ENCODE measurements at places on chromosomes 6 and 20.

DNA sequence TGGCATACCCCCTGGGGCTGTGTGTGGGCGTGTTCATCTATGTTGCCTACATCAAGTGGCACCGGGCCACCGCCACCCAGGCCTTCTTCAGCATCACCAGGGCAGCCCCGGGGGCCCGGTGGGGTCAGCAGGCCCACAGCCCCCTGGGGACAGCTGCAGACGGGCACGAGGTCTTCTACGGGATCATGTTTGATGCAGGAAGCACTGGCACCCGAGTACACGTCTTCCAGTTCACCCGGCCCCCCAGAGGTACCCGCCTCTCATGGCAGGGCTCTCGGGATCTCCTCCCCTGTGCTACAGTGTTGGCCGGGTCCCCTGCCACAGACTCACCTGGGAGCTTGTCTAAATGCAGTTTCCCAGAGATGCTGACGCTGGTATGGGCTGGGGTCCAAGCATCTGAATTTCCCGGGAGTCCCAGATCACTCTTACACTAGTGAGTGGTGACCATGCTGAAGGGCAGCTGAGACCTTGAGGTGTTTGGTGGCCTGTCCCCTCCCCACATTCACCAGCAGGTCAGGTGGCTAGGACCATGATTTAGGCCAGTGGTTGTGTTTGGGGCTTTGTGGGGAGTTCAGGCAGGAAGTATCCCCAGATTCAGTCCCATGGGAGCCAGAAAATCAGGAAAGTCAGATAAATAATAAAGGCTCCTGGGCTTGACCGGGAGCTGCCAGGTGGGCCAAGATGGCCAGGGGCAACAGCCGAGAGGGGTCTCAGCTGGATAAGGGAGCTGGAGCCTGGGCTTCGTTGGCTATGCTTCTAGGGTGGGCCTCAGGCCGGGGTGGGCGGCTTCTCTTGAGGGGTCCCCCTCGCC, 11.8 kb downstream of the ENTPD6 start:
- DNase-seq, result no peak

DNA sequence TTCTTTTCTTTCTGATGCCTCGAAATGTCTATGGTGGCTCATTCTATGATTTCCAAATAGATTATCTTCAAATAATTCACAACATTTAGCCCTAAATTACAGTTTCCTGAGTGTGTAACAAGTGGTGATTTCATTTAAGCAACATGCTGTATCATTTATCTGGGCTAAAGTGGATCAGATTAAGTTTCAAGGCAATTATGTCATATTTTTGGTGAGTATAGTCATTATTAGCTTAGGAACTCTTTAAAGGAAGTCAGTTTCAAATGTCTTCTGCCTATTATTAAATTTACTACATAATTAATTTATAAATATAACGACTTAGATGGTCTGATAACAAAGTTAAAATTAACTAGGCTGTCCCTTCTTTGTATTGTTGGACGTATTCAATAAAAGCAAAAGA, 847.9 kb upstream of the FLRT3 start:
- DNase-seq, result no peak

- DNase-seq, result no peak
These were observed 18.7 kb upstream of the HDAC2 start for GRCh38 chr6:113989675-113990074.

DNA sequence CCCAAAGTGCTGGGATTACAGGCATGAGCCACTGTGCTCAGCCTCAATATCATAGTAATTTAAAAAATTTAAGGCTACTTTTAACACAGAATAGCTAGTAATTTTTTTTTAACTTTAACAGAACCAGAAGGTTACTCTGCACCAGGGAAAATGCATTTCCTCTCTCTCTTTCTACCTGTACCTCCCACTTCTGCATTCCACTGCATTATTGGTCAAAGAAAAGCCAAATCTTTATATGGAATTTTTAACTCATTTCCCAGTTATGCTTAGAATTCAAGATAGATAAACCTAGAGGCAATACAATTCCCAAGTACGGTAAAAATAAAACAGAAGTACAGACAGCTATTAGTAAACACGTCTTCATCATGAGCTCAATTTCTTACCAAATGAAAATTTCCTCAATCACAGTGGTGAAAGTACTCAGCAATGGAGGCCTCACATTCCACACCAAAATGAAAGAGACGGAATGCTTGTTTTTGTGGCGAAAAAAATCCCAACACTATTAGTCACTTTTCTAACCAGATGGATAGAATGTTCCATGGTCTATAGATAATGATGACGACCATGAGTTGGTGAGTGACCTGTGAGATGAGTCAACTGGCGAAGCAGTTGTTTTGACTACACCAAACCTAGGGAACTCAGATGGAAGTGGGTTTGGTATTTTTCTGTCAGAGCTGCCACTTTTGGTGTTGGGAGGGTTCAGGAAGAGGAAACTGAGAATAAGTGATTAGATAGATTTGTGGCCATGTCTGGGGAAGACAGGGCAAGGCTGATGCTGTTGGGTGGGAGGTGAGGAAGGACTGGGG, 104.7 kb upstream of the SGK1 start:
- no peak for DNase-seq

DNA sequence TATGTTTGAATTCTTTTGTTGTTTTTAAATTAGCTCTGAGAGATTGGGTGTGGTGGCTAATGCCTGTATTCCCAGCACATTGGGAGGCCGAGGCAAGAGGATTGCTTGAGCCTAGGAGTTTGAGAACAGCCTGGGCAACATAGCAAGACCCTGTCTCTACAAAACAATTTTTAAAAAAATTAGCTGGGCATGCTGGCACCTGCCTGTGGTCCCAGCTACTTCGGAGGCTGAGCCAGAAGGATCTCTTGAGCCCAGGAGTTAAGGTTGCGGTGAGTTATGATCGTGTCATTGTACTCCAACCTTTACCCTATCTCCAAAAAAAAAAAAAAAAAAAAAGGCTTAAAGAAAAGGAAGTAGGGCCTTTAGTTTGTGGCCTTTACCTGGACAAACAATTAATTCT, 22.9 kb downstream of the DHX35 start:
- DNase-seq, result no peak

- DNase-seq, result no peak
These were observed 44.1 kb upstream of the ADGRF1 start for GRCh38 chr6:47086051-47086770.

DNA sequence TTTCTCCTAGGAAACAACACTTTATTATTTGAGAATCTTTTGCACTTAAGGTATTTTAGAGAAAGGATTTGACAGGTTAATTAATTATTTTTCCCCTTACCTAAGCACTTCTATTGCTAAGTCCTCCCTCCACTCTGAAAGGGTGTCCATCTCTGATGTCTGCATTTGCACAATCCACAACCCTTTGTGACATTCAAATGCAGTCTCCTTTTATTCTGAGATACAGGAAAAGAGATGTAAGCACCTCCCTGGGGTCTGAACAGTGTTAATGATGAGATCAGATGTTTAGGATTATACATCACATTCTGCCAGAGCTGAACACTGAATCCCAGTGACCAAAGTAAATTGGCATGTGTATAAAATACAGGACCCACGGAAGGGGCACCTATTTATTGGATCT, 864.2 kb upstream of the FLRT3 start:
- no peak for DNase-seq

DNA sequence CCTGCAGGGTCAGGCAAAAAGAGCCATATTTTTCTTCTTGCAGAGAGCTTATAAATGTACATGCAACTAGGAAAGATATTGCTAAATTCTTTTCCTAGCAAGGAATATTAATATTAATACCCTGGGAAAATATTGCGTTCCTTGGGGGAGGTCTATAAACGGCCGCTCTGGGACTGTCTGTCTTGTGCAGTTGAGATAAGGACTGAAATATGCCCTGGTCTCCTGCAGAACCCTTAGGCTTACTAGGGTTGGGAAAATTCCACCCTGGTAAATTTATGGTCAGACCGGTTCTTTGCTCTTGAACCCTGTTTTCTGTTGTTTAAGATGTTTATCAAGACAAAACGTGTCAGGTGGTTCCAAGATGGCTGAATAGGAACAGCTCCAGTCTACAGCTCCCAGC, 121.3 kb upstream of the CARMIL1 start:
- no peak for DNase-seq

DNA sequence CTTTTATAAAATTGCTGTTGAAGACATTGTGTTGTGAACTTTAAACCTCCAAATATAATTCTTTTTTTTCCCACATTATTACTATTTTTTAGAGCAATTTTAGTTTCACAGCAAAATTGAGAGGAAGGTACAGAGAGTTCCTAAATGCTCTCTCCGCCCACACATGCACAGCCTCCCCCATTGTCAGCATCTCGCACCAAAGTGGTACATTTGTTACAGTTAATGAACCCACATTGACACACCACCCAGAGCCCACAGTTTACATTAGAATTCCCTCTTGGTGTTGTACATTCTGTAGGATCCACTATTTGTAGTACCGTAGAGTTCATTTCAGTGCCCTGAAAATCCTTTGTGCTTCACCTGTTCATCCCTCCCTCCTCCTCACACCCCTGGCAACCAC, 33.8 kb downstream of the TMEM181 start:
- DNase-seq, result no peak

- DNase-seq, result peak; percentile 33
These were observed 171.4 kb downstream of the GMPR start for GRCh38 chr6:16409531-16410441.

DNA sequence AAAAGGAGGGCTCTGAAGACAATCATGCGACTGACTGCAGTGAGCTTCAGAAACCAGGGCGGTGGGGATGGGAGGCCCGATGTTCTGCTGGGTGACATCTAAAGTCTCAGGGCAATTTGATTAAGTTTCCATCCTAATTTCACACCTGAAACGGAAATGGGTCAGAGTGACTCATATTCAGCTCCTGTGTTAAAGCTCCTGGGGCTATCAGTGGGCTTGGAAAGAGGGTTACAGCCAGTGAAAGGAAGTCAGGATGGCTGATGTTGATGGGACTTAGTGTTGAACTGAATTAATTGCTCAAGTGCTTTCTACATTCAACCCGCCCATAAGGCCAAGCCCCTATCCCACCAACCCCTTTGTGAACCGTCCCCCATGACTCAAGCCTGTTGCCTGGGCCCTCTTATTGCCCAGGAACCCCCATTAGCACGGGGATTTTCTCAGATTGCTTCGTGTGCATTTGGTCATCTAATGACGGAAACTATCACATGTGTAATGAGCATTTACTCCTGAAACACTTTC, 47.1 kb upstream of the TBC1D7 start:
- DNase-seq, result no peak

- no peak for DNase-seq
These were observed 97.8 kb downstream of the PLEKHG1 start for GRCh38 chr6:150697515-150697914.

- no peak for DNase-seq
These were observed 49.4 kb upstream of the FYN start for GRCh38 chr6:111922454-111923297.

GRCh38 chr20:19880256-19881079, 122.4 kb downstream of the RIN2 start:
- no peak for DNase-seq

GRCh38 chr6:25219216-25219916, 59.8 kb upstream of the CARMIL1 start:
- DNase-seq, result no peak

DNA sequence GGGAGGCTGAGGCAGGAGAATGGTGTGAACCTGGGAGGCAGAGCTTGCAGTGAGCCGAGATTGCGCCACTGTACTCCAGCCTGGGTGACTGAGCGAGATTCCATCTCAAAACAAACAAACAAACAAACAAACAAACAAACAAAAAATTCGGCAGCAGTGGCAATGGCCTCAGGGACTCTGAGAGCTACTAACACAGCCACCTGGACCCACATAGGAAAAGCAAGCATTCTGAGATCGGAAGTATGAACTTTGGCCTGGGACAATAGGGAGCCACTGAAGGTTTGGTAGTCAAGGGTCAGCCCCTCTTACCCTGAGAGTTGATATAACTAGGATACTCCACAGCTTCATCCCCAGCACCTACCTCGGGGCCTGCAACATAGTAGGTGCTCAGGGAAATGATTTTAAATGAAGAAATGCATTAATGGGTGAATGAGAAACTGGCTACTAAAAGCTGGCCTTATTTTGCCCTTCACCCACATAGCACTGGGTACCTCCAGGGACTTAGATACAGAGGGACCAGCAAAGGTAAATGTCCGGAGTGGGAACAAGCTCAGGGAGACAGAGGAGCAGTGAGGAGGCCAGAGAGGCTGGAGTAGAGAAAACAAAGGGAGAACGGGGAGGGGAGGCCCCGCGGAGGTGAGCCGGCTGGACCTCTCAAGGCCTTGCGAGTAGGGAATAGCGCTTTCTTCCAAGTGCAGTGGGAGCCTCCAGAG, 46.6 kb upstream of the PTGIS start:
- DNase-seq, result no peak

- no peak for DNase-seq
These were observed 12.5 kb downstream of the ITPR3 start for GRCh38 chr6:33633462-33634158.

DNA sequence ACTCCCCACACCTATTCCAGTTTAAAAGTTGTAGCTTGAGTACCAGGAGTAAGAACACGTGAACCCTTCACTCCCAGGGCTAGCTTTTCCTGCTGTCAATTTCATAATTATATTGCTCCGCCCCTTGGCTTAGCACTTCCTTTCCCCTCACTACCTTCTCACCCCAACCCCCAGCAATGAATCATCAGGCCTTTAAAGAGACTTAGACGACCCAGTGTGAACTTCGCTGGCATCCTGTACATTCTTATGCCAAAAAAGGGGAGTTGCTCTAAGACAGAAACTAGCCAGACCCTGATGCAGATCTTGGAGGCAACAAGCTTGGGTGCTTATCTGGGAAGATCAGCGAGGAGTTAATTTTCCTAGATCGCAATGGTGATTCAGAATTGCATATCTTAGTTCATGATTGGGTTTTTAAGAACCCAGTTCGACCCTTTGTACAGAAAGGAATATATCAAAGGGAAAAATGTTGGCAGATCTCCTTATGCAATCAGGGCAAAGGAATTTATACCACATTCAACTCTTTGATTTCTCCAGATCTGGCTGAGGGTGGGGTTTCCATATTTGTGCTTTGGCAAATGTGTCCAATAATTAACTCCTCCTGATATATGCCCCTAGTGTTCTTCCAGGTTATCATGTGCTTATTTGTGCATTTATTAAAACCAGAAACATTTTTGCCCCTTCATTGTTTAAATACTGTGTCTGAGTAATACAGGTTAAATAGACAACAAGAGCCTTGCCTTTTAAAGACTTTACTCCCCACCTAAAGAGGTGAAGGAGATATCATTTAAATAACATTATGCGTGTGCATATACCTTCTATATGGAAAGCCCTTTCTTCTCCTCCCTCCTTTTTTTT, 8.1 kb upstream of the ATXN1 start:
- peak; percentile 26 for DNase-seq

DNA sequence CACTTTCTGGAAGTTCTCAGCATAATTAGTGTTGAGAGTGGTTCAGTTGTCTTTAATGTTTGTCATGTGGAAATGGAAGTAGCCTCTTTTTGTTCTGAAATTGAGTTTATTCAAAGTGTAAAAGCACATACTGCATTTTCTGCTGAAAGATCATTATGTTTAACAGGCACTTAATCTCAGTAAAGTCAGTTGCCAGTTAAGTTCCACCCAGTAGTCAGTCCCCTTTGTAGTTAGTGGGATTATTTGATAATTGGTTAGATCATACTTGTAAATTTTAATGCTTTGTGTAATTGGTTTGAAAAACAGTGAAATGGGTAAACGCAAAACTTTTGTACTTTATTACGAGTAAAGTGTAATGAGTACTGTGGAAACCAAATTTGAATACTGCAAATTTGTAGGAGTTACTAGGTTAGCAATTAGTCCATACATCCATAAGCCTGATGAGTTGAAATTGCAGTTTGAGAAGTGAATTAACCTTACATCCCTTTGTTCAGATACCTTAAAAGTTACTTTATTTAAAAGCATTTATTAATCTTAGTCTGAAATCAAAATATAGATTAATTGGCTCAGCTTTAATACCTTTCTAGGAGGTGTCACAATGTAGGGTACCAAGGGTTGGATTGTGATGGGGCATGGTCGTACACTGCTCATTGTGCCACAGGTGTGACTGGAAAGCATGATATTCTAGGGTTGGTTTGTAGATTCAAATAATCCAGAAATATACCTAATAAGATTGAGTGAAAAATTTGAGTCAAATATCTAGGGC, 4.4 kb downstream of the SRSF6 start:
- DNase-seq, result no peak
